ENCODE measurements at places on chromosomes 7 and 10.

- DNase-seq: no peak
Observed at GRCh38 chr7:121643320-121643719, 229.6 kb upstream of the PTPRZ1 start.

DNA sequence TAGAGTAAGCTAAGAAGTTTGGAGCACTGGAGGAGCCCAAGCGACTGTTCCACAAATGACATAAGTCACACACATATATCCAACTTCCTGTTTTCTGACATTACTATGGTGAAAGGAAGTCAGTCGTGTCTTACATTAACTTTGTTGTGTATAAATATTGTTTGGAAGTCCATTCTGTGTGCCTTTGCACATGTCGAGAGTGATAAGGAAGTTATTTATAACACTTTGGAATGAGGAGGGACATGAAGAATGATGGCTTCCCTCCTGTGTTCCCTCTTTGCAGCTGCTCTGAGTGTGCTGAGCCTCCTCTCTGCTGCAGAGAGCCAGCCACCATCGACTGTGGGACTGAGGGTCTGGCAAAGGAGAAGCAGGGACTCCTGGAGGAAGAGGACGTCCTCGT is 40.4 kb upstream of the MGMT start:
- no peak for DNase-seq

- DNase-seq: no peak
Observed at GRCh38 chr10:56698506-56698905, 337.4 kb upstream of the ZWINT start.

DNA sequence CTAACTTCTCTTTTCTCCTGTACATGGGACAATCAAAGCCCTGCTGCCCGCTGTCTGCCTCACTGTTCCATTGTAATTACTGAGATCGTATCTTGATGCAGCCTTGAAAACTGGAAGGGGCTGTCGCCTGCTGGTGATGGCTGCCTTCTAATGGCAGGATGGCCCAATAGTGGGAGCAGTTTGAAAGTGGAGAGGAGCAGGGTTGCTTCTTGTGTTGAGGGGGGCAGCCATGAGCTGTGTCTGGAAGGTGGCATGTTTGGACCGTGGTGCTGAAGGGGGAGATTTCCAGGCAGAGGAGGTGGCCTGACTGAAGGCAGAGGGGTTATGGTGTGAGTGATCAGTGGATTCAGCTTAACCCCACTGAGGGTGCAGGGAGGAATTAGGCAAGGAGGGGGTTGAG is 8.1 kb downstream of the WDFY4 start:
- no peak for DNase-seq

DNA sequence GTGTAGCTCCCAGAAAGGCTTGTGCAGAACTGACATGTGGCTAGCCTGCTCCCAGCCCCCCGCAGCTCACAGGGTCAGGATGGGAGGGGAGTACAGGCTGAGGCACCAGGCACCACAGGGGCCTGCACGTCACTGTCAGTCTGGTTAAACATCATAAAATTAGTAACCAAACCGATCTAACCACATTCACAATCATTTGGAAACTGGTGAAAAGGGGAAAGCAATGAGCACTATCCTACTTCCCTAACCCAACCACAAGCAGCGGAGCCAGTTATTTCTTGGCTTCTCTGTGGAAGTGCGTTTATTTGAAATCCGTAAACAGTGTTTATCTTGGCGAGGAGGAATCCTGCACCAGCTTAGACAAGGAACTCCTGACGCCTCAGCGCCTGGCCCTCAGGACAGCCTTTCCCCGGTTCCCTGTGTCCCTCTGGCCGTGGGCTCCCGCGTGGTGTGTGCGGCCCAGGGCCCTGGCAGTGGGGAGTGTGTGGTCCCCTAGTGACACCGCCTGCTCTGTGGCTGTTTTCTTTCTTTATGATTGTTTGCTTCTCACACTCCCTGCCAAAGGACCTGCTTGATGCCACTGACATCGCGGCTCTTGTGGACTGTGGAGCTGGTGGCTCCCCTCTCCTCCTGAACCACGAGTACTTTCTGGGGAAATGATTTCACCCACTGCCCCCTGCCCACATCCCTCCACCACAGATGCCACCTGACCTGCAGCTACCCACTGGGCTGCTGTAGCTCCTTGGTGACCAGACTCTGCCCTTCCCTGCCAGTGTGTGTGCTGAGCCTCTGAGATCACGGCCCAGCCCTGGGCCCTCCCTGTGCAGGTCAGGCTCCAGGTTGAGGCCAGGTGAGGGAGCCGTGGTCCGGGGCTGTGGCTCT is 38.0 kb downstream of the INPP5A start:
- DNase-seq: peak; percentile 78

DNA sequence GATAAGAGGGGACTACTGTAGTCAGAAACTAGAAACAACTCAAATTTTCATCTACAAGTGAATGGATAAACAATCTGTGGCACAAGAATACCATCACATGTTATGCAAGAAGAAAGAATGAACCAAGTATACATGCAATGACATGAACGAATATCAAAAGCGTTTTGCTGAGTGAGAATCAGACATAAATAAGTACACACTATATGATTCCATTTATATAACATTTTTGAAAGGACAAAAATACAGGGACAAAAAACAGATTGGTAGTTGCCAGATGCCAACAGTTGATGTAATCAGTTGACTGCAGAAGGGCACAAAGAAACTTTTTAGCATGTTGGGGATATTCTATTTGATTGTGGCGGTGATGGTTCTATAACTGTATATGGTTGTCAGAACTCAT is 33.6 kb downstream of the CTNNA3 start:
- peak; percentile 66 for DNase-seq

DNA sequence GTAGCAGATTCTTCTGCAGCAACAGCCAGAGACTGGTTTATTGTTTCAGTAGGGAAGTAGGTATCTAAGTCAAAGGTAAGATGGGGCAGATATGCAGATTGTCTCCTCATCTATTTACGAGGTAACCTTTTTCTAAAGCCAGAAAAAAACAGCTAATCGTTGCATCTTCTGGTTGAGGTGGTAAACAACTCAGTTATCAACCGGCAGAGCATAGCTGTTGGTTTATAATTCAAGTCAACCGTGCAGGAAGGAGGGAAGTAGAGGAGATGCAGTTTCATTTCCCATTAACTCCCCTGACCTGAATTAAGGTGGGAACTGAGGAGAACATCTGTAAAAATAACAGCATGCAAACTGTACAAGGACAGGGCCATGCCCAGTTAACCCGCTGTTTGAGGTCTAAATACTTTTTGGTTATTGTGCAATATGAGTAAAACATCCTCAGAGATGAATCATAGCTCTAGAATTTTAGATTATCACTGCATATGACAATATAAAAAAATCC is 156.5 kb upstream of the ITGB1 start:
- DNase-seq: no peak
